ENCODE measurements at places on chromosomes 12 and 14.

DNA sequence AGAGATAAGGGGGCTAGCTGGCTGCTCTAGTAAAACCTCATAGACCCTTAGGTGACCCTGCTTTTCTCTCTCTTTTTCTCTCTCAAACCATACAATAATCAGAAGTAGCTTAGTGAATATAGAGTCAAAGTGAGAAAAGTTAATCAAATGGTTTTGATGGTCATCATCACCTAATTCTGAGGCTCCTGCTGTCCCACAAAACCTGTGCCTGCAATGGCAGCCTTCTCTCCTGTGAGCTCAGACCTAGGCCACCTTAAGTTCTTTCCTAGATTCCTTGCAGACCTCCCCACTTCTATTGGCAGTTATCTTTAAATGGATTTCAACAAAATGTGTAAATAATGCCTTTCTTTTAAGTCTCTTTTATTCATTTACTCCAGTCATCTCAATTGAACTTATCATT lies 1.5 kb upstream of the RPAP3 start:
- DNase-seq = no peak

DNA sequence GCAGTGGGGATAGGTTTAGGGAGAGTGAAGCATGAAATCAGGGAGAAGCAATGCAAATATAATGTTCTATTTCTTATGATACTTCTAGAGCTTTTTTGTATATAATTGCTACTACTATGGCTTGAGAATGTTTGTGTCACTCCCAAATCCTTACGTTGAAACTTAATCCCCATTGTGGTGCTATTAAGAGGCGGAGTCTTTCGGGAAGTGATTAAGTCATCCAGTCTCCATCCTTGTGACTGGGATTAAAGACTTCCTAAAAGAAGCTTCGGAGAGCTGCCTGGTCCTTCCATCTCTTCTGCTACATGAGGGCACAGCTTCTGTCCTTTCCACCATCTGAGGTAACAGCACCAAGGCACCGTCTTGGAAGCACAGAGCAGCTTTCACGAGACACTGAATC lies 81.2 kb downstream of the COX16 start:
- DNase-seq = no peak

- DNase-seq = no peak
Observed at GRCh38 chr12:50256761-50257160, 26.6 kb downstream of the LIMA1 start.

DNA sequence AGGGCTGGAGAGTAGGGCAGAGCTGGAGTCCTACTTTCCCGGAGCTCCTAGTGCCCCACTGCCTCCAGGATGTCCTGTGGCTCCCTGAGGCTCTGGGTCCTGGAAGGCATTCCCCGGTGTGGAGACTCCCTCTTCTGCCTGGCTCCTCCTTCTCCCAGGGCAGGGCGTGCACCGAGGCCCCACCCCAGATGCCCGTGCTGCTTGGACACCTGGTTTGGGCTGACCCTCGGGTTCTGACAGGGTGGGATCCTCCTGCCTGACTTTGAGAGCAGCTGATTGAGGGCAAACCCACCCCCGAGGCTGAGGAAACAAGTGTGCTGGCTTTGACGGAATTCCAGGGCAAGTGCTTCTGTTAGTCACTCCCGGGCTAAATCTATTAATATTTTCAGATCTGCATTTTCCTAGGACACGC lies 15.4 kb downstream of the TEAD4 start:
- DNase-seq = no peak

- no peak for DNase-seq
Observed at GRCh38 chr14:21910260-21910659, 236.6 kb upstream of the OR4E1 start.

GRCh38 chr12:111732786-111733185 lies 33.9 kb upstream of the ALDH2 start:
- no peak for DNase-seq

DNA sequence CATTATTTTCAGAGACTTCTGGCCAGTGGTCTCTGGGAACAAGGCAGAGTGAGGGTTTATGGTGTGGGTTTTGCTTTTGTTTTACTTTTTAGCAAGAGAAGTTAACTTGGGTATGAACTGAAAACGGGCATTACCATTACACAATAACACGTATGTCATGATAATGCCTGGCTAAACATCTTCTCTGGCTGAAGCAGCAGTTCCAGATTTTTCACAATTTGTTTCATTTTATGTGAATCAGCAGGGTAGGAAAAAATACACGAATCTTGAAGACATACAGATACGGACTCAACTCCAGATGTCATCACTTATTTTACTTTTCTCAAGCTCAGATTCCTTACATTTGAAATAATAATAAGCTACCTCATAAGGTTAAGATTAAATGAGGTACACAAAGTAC lies 2.5 kb upstream of the PCNX4 start:
- no peak for DNase-seq

DNA sequence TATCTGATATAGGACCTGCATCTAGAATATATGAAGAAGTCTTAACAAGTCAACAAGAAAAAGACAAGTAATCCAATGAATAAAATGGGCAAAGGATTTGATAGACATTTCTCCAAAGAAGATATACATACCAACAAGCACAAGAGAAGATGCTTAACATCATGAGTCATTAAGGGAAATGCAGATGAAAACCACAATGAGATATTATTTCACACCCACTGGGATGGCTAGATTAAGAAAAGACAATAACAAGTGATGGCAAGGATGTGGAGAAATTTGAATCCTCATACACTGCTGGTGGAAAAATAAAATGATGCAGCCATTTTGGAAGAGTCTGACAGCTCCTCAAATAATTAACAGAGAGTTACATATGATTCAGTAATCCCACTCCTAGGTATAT lies 502.6 kb downstream of the FUT8 start:
- DNase-seq = no peak

DNA sequence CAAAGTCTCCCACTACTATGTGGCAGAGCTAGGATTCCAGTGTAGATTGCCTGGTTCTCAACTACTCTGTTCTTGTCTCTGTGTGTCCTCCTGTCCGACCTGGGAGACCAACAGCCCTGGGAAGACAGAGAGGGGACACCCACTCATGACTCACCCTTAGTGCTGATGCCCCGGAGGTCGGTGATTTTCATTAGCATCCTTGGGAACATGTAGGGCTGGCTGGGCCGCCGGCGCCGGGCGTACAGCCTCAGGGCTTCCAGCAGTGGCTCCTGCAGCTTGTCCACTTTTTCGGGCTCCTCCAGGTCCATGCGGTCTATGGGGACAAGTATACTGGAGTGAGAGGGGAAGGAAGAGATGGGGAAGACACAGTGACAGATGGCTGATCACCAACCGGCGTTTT lies 5.9 kb upstream of the ITGB7 start:
- DNase-seq = no peak

DNA sequence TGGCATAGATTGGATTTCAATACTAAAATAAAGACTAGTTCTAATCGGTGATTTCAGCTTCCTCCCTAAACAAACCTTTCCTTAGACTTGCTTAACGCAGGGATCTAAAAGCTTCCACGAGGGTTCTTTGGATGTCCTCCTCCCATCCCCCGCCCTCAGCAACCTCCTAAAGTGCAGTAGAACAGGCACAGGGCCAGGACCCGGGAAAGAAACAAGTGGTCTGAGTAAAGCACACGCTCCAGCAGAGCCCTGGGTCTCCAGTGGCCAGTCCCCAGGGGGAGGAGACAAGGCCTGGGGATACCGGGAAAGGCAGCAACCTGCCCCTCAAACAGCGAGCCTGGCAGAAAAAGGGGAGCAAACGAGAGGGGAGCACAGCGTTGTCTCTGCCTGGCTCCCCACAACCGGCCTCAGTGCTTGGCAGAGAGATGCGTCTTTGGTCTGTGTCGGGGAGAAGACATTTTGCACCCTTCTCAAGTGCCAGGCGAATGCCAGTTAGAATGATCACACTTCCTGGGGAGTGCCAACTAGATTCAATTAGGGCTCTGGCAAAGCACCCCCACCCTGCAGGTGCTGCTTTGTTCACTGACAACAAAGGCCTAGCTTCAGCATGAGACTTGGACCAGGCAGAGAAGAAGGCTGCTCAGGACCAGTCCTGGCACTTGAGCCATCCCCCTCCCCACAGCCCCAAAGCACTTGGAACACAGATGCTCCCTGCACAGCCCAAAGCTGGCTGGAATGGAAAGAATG lies 17.1 kb upstream of the SLC6A12 start:
- DNase-seq = no peak

GRCh38 chr12:15688202-15688736 lies 100.9 kb downstream of the EPS8 start:
- peak; percentile 47 for DNase-seq

- no peak for DNase-seq
Observed at GRCh38 chr12:4819654-4820053, 90.1 kb upstream of the KCNA1 start.

GRCh38 chr14:87409393-87409792 lies 583.6 kb downstream of the GALC start:
- DNase-seq = no peak

- no peak for DNase-seq
Observed at GRCh38 chr12:128761379-128761790, 62.4 kb downstream of the SLC15A4 start.

DNA sequence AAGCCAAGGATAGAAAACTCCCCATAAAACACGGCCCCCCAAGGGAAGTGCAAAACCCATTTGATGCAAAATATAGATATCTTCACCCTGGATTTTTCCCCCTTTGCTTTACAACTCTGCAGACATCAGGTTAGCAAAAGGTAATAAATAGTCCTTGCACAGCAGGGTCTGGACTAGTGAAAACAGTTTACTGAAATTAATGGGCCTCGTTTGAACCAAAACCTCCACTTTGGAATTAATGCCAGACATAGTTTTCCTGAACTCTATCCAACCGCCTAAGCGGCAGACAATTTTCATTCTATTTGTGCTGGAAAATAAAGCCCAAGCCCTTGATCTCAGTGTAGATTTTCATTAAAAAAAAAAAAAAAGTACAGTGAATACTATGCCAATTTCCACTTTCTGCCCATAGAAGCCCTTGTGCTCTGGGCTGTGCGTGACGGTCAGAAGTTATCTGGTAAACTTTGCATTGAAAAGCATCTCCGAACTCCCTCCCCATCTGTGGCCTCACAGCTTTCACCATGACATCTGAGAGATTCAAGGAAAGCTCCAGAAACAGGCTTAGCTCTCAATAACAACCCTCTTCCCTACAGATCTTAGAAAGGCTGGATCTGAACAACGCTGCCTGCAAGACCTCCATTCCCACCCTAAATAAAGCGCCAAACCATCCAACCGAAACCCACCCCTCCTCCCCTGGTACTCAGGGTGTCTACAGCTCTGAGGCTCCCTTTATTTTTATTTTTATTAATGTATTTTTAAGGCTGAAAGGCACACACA lies 11.0 kb upstream of the IRF2BPL start:
- no peak for DNase-seq

- DNase-seq = no peak
Observed at GRCh38 chr14:61575551-61576150, 119.7 kb upstream of the HIF1A start.

GRCh38 chr14:64673748-64674147 lies 30.5 kb upstream of the PLEKHG3 start:
- DNase-seq = no peak

- no peak for DNase-seq
Observed at GRCh38 chr12:83461336-83461935, 774.7 kb downstream of the TMTC2 start.

- no peak for DNase-seq
Observed at GRCh38 chr12:109170324-109170723, 53.9 kb downstream of the ACACB start.

GRCh38 chr12:70692681-70693288 lies 55.6 kb upstream of the PTPRB start:
- DNase-seq = no peak

DNA sequence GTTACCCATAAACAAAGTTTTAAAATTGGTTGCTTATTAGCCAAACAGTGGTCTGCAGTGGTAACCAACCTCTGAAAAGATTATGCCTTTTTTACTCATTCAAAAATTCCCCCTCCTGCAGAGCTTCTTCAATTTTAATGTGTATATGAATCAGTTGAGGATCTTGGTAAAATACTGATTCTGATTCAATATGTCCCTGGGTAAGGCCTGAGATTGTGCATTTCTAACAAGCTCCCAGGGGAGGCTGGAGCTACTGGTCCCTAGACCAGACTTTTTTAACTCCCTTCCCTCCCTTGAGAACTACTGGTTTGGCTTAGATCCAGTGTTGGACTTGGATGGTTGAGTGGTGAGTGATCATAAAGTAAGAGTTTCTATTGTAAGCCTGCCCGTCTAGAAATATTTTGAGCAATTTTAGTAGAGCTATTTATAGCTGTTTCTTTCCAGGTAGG lies 90.2 kb downstream of the FUT8 start:
- DNase-seq = no peak

DNA sequence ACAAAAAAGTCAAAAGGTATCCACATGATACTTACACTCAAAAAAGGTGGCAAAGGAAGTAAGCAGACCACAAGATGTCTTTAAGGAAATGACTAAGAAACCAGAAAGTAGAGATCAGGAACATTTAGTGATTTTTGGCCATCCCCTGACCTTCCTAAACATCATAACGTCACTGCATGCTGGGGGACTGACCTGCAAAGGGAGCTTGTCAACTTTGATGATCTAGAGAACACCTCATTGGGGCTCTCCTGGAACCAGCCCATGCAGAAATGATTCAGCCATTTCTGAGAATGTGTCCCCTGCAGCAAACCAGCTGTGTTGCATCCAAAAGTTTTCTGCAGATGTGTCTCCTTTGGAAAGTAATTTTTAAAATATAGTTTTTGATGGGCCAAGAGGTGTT lies 152.2 kb upstream of the RASSF8 start:
- no peak for DNase-seq

- no peak for DNase-seq
Observed at GRCh38 chr14:61337893-61338292, 16.5 kb downstream of the PRKCH start.

DNA sequence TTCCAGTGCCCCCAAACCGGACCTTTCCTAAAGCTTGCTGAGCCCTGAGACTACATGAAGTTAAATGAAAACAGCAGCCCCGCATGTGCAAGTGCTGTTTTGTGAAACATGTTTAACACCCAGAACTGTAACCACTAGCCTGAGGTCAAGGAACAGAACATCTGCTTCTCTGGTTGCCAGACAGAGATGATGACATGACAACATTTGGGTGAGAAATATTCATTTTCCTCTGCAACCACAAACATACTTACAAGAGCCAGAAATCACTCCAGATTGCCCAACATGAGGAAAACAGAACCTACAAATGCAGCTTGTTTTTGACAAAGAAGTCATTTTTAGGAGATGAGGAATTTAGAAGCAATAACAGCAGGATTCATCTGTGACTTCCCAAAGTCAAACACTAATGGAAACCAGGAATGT lies 110.4 kb downstream of the BCAT1 start:
- no peak for DNase-seq

- DNase-seq = no peak
Observed at GRCh38 chr14:68241862-68242487, 422.4 kb downstream of the RAD51B start.

DNA sequence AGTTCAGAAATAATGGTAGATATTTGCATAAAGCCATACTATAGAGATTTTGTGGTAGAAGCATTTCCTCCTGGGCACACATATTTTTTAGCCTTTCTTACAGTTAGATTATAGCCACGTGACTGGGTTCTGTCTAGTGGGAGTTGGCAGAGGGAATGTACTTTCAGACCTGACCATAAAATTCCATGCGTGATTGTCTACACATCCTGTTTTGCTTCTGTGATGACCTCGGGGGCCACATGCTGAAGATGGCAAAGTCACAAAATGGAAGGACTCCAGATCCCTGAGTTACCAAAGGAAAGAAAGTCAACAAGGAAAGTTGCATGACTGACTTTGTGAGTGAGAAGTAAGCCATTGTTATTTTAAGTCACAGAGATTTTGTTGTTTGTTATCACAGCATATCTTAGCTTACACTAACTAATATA lies 14.6 kb upstream of the MIA2 start:
- DNase-seq = no peak
